ENCODE measurements at places on chromosomes 6 and 20. TPM values are rescaled to one million over a fixed set of nuclear protein-coding genes. Genes with fewer than 3 reads are reported as not detected.

FOXP4 gene
- 6.6 TPM for polyA plus RNA-seq

TLDC2 gene
- 0.29 TPM for polyA plus RNA-seq

CTAGE9 gene
- polyA plus RNA-seq: not detected

GGTLC1 gene
- not detected for polyA plus RNA-seq

GNL1 gene
- 27.9 TPM for polyA plus RNA-seq

NKX2-4 gene
- polyA plus RNA-seq: not detected

POPDC3 gene
- not detected for polyA plus RNA-seq

PTCRA gene
- polyA plus RNA-seq: not detected

PNLDC1 gene
- polyA plus RNA-seq: 0.20 TPM

ZSCAN23 gene
- polyA plus RNA-seq: 0.28 TPM

SMPDL3A gene
- polyA plus RNA-seq: 4.9 TPM

MUC21 gene
- 1,484 TPM for polyA plus RNA-seq

RIPOR2 gene
- 0.41 TPM for polyA plus RNA-seq

MYBL2 gene
- 11.6 TPM for polyA plus RNA-seq

UTRN gene
- 9.3 TPM for polyA plus RNA-seq

SRMS gene
- polyA plus RNA-seq: not detected

ADGRG6 gene
- polyA plus RNA-seq: 6.8 TPM

All from esophagus (tissue), 2 donors.